Small intestine (tissue), 16 donors: ENCODE measurements at places on chromosomes 4 and X. TPM values are rescaled to one million over a fixed set of nuclear protein-coding genes. Genes with fewer than 3 reads are reported as not detected.

The DCHS2 gene
- polyA plus RNA-seq, result not detected

The SCLT1 gene
- 3.5 TPM for polyA plus RNA-seq

The ATP10D gene
- 0.89 TPM for polyA plus RNA-seq

The NAA11 gene
- not detected for polyA plus RNA-seq

The PPEF2 gene
- 0.09 TPM for polyA plus RNA-seq

The UBL4A gene
- polyA plus RNA-seq, result 26.5 TPM

The CXCL6 gene
- polyA plus RNA-seq, result 0.49 TPM

The TKTL2 gene
- not detected for polyA plus RNA-seq

GRCh38 chr4:179399054-179399782, 1957.0 kb upstream of the AGA start:
- no peak for DNase-seq

GRCh38 chr4:158630893-158631292, 40.8 kb downstream of the C4orf46 start:
- peak; percentile 8 for DNase-seq

GRCh38 chr4:2457481-2458295, 11.2 kb upstream of the RNF4 start:
- peak; percentile 44 for DNase-seq

DNA sequence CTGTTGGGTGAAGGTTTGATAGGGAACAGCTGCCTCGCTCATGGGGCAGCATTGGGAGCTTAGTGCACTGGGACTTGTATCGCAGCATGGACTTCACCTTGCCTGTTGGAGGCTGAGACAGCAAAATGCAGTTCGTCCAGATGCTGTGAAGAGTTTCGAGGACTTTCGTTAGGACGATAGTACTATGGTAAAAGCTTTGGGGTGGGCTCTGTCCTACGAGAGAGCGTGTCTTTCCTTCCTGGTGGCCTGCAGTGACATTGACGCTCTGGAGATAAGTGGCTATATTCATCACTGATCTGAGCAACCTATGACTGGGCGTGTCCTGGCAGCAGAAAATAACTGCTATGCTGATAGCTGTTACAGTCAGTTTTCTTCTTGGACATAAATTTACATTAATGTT, 44.8 kb downstream of the ARHGAP10 start:
- DNase-seq, result peak; percentile 72

DNA sequence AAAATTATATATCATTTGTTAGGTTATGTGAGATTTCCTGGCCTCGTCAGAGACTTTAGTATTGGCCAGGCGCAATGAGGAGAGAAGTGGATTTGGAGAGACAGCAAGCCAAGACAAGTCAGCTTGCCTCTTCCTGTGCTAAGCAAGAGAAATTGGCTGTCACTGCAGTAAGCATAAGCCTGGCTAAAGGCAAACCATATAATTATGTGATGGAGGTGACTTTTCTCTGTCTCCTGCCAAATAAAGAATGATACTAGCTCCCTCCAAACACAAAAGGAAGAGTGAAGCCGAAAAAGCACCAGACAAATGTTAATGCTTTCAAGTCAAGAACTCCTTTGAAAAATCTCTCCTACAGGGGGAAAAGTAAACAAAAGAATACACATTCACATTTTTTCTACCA, 2246.0 kb downstream of the ARAP2 start:
- no peak for DNase-seq

GRCh38 chr4:81951891-81952455, 421.8 kb downstream of the HNRNPD start:
- peak; percentile 54 for DNase-seq

GRCh38 chrX:120015145-120016067, 62.1 kb downstream of the RHOXF2B start:
- peak; percentile 11 for DNase-seq

GRCh38 chr4:89570931-89571330, 263.3 kb upstream of the GPRIN3 start:
- DNase-seq, result no peak

- peak; percentile 32 for DNase-seq
Observed at GRCh38 chrX:146278381-146278780, 460.8 kb downstream of the SLITRK2 start.

DNA sequence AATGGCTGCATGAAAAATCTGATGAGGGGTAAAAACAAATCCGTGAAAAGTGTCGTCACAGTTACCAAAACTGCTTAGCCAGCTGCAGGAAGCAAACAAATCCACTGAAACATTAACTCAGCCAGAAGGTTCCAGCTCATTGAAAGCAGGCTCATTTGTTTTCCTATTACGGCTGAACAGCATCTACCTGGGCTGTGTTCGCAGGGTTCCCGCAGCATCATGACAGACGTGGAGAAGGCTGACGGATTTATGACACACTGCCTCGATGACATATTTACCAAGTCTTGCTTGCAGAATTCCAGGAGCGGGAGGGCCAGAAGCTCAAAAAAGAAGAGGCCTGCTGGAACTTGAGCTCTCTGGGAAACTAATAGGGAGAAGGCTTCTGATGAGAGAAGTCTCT, 781.1 kb downstream of the RAB28 start:
- no peak for DNase-seq

DNA sequence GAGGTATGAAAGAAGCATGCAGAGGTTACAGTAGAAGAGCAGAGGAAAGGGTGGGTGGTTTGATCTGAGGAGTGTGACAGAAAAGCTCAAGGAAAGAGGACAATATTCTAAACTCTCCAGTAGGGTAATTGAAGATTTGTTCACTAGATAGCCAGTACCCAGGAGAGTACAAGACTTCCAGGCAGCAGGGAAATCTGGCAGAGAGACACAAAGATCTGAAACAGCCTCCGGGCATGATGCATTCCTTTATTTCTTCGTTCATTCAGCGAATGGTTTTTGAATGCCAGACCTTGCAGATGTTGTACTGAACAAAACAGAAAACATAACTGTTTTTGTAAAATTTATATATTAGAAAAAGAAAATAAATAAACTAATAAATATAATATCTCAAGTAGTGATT, 766.6 kb downstream of the FAT4 start:
- DNase-seq, result no peak

DNA sequence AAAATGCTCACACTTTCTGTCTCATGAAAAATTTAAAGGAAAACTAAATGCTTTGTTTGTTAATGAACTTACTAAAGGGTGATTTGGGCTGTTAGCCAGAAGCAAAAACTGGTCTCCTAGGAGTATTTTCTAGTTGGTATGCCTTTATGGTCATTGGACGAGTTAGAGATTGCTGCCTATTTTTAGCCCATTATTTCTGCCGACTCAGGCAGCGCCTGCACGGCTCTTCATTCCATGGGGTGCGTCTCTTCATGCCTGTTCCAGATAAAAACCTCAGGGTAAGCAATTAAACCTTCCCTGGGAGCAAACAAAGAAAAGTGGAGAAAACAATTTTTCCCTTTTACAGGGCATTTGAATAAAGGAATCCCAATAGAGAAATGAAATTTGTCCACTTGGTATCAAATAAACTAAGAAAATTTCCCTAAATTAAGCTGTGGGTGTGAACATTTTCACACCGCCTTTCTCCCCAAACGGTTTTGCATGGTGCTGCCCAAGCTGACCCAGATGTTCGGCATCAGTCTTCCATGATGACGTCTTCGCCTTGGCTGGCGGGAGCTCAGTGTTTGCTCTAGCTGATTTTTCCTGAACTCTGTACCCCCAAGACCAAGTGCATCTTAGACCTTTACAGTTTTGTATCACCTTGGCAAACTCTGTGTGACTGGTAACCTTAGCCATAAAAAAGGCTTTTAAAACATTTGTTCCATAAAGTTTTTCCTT, 61.7 kb upstream of the ADGRG2 start:
- peak; percentile 1 for DNase-seq

- DNase-seq, result no peak
Observed at GRCh38 chr4:124055896-124056295, 656.6 kb downstream of the ANKRD50 start.

DNA sequence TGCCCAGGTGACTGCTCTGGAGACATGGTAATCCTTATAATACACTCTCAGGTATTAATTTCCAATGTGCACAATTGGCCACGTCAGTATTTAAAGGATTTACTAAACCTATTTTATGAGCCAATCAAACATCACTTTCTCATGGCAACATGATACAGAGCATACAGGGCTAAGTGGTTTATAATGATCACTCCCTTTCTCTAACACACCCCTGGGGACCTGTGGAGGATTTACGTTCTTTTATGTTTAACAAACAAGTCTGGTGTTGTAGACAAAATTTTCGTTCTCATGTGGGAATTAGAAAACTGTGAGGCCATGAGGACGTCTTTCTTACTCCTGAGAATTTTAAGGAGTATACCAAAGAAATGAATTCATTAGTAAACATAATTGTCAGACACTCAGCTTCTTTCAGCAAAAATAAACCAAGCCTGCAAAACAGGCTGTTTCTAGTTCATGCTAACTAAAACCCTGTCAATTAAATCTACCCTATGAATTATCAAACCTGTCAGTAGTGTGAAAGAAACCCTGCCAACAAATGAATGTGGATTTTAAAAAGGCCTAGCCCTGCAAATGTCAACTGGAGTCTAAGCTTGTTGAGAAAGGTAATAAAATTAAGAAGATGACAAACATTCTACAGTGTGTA, 155.8 kb downstream of the PDGFC start:
- DNase-seq, result no peak

DNA sequence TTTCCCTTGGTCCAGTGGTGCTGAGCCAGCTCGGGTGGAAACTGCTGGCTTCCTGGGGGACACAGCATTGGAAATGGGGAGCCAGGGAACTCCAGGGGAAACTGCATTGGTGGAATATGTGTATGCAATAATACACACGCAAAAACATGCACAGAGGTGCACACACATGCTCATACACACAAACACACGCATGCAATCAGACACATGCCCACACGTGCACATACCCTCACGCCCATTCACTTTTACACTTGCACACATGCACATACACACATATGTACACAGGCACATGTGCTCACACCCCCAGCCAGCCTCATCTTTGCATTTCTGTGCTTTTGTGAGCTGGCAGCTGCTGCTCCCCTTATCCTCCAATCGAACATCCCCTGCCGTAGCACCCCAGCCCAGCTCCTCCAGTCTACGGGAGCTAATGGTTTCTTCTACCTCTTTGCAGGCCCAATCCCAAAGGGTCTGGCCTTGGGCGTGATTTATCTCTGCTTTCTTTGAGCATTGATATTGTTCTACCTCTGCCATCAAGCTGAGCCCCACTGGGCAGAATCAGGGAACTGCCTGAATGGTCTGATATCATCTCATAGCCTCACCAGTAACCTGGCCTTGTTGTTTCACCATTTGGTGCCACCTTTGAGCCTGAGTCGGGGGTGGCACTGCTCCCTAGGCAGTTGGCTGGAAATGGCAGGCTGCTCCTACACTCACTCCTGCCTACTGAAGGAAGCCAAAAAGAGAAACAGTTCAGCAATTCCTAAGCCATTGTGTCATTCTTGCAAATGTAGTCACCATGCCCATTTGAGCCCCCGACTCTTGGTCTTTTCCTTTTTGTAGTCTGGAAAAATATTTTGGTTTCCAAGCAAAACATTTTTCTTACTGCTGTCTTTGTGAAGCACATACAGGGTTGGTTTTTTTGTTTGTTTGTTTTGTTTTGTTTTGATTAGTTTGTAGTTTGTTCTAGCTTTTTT, 104.4 kb upstream of the MAMLD1 start:
- DNase-seq, result no peak

- no peak for DNase-seq
Observed at GRCh38 chrX:85620466-85620865, 241.0 kb upstream of the POF1B start.

DNA sequence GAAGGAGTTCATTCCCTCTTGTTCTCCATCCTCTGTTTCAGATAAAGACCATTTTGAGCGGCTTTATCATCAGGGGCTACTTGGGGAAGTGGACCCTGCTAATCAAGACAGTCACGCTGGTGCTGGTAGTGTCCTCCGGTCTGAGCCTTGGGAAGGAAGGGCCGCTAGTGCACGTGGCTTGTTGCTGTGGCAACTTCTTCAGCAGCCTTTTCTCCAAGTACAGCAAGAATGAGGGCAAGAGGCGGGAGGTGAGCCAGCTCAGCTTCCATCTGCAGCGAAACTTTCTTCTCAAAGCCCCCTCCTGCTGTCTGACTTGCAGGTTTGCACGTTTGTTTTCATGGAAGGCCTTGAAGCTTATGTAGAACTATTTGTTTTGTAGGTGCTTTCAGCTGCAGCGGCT, 49.5 kb downstream of the CLCN4 start:
- no peak for DNase-seq

GRCh38 chrX:15376956-15377355, 7.3 kb downstream of the VEGFD start:
- no peak for DNase-seq

DNA sequence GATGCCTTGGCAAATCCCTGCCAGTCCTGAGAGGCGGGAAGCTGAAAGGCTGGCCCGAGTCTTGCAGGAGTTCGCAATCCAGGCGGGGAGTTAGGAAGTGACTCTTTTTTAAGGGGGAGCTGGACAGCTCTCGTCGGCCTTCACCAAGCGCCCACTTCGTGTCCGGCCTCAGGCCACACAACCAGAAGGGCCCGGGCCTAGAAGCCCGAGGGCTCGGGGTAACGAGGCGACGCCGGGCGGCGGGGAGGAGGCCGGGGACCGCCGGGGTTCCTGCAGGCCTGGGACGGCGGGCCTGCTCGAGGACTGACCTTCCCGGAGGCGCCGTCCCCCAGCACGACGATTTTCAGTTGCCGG, 395 bp downstream of the RAB28 start:
- no peak for DNase-seq

DNA sequence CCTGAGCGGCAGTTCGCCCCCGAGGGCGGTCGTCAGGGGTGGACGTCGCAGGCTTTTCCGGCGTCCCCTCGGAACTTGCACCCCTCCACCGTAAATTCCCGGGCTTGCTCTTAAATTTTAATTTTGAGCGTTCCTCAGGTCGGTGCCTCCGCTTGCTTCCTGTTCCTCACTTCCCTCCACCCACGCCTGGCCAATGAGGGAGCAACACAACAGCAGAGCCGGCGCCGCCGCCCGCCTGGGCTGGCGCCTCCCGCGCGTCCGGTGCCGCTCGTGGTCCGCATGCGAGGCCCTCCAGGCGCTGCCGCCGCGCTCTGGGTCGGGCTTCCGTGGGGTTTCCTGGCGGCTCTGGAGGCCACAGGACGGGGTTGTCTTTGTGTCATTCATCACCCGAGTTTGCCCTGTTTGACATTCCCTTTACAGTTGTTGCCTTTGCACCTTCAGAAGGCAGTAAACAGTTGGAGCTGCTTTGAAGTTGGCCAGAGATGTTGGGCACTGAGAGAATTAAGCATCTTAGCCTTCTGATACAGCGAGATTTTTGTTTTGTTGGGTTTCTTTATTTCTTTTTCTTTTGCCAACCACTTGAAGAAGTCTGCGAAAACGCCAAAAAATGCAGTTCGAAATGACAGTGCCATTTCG, 692 bp downstream of the SPCS3 start:
- DNase-seq, result peak; percentile 90

- no peak for DNase-seq
Observed at GRCh38 chrX:132858018-132858417, 100.4 kb downstream of the HS6ST2 start.

GRCh38 chrX:2589186-2590020, 88.6 kb upstream of the DHRSX start:
- DNase-seq, result no peak

GRCh38 chrX:11180571-11180970, 69.4 kb downstream of the HCCS start:
- peak; percentile 3 for DNase-seq

GRCh38 chrX:155535866-155536265, 76.9 kb downstream of the TMLHE start:
- no peak for DNase-seq

- DNase-seq, result no peak
Observed at GRCh38 chrX:134653835-134654234, 4.4 kb downstream of the PLAC1 start.
